Renal cortex interstitium (tissue), 15 donors: ENCODE measurements at places on chromosomes 7 and 10. TPM values are rescaled to one million over a fixed set of nuclear protein-coding genes. Genes with fewer than 3 reads are reported as not detected.

The EIF5AL1 gene
- 1.6 TPM for polyA plus RNA-seq

The SEPTIN7 gene
- polyA plus RNA-seq: 483 TPM

- DNase-seq: no peak
These were observed 32.9 kb upstream of the SDK1 start for GRCh38 chr7:3267966-3268690.

- no peak for DNase-seq
These were observed 7.2 kb downstream of the DLX5 start for GRCh38 chr7:97017192-97018125.

- no peak for DNase-seq
These were observed 43.5 kb downstream of the VTI1A start for GRCh38 chr10:112490545-112490944.

DNA sequence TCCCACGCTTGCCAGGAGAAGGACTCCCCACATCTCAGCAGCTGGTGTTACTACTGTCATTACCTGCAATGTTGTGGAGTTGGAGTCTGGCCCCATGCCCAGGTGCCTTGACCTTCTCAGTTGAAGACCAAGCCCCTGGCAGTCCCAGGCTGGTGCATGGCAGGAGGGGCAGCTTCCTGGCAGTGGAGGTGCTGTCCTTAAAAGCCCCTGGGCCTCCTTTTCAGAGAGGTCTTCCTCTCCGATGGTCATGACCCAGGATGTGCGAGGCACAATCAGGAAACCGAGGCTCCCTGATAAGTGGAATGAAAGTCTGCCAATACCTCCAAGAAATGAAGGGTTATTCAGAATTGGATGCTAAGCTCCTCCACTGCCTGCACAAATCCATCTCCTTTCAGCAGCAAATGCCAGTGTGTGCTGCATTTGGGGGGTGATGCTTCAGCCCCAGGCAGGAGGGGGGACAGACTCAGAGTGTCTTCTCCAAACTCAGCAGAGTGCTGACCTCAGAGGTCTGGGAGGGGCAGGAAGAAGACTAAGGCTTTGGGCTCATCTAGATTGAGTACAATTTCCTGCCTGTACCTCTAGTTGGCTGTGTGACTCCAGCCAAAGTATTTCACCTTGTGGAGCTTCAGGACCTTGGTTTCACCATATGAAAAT, 97.0 kb upstream of the DDC start:
- no peak for DNase-seq

The SHTN1 gene
- 20.7 TPM for polyA plus RNA-seq

The MTG1 gene
- polyA plus RNA-seq: 88.6 TPM
